ENCODE measurements at places on chromosomes 2 and 18.

DNA sequence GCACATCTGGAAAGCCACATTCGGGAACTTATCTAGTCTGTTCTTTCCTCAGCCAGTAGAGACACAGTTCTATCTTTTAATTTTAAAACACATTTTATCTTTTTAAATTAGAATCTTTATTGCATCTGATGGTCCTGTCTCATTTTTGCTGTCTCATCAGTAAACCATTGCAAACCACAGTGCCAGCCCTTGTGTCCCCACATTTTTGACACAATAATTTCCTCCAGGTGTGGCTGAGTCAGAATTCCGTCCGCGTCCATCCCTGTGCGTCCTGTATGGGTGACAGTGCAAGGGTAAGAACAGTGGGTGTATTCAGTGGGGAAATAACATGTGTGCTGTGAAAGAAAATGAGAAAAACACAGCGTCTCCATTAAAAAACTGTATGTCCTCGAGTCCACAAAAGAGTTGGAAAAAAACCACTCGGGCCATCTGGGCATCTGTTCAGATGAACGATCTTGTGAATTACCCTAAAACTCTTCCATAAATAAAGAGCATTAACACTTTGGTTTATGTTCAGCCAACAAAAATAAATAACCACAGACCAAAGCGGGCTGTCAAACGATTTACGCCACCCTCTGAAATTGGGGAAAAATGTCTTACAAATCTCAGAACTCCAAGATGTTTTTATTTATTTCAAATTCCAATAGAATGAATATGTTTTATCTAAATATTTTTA is 137.3 kb downstream of the ZNF516 start:
- no peak for DNase-seq

- DNase-seq = no peak
Measured at GRCh38 chr18:73739098-73739497, 408.5 kb downstream of the FBXO15 start.

DNA sequence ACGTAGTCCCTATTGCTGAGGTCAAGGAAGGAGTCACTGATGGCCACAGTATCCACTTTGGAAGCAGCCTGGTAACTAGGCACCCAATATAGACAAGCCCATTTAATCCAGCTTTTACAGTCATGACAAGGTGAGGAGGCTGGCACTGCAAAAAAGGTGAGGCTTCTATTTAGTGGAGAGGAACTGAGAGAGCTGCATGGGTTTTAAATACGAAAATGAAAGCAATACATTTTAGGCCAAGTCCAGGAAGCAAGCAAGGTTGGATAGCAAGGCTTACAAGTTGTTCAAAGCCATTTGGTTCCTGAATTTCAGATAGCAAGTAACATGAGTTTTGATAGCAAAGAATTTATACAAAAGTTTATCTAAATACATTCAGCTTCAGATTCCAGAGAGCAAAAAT is 80.4 kb downstream of the SGPP2 start:
- no peak for DNase-seq

DNA sequence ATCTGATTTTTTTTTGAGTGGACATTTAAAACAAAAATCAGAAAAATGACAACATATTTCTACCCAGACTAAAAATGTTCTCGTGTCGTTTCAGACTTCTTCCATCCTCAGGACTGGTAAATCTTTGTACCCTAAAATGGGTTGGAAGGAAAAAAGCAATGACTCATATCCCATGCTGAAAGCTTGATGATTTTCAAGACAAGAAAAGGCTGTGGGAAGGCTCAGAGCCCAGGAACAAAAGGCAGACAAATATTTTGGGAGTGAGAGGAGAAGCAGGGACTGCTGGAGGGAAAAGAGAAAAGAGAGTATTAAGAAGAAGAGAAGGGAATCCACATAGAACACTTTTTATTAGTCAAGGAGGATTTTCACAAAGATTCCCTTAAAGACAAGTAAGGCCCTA is 77.1 kb upstream of the CTAGE1 start:
- DNase-seq = no peak

GRCh38 chr2:99507937-99508818 is 18.4 kb upstream of the REV1 start:
- DNase-seq = no peak

All from activated CD4-positive, alpha-beta T cell treated with anti-CD3 and anti-CD28 coated beads, Interleukin-2, amount 50 U/mL, for 24 hours (primary cell).